ENCODE measurements at places on chromosomes 12 and 14.

DNA sequence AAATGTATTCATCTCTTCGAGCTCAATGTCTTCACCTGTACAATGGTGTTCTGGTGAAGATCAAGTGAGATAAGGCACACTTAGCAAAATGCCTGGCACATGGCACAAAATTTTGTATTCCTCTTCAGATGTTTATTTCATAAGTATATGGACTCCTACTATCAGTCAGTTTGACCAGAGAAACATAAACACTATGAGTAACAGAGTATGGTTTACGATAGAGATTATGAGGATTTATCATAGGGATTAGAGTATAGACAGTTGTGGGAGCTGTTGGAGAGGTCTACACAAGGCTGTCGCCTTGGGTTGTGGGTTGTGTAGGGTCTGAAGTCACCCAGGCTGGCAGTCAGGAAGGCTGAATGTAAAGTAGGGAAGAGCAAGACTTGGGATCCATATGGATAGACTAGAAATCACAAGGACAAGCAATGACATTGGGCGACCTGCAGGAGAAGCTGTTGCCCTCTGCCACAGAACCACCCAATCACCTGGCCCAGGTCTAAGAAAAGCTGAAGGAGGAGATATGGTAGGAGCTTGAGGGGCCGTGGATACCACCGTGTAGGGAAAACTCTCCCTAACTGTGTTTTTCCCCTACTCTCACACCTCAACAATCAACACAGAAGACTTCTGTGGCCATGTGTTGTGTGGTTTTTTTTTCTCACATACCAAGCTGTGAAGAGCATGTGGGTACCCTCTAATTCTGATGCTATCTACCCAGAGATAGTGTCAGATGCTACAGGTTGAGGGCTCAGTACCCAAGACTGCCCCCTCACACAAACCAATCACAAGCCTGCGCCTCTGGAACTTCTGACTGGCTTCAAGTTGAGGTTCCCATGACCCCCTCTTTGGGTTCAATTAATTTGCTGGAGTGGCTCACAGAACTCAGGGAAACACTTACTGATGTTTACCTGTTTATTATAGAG, 27.2 kb upstream of the RESF1 start:
- no peak for DNase-seq

GRCh38 chr14:45253754-45254310, 830 bp upstream of the MIS18BP1 start:
- peak; percentile 74 for DNase-seq

DNA sequence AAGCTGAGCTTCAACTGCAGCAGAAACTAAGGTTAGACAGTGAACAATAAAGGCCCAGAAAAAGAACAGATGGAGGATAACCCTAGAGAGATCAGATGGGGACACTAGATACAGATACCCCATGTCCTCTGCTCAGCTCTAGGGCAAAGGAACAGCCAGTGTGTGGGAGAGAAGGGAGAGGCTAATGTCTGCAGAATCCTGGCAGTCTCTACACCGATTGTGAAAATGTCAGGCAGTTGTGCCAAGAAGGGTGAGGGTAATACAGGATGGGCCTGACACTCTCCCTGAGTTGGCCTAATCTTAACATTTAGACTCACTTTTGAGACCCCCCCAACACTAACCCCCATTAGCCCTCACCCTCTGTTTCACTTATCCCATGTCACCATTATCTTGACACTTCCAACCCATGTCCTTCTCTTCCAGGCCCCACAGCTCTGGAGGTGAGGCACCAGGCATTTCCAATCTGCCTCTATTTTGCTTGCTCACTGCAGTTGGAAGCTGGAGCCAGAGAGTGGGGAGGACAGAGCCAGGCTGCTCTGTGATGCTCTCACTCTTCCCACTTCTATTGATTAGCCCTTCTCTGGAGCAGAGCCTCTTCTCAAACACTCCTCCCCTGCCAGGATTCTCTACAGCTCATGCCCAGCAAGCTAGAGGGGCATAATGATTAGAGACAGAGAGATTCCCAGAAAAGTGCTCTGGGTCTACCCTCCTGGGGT, 3.0 kb upstream of the BLOC1S1 start:
- no peak for DNase-seq

DNA sequence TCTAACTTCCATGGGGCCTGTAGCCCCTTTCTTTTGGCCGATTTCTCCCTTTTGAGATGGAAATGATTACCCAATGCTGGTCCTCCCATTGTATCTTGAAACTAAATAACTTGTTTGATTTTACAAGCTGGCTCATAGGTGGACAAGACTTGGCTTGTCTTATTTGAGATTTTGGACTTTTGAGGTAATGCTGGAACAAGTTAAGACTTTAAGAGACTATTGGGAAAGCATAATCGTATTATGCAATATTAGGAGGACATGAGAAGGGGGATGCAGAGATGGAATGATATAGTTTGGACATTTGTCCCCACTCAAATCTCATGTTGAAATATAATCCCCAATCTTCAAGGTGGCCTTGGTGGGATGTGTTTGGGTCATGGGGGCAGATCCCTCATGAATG, 49.2 kb upstream of the LYZ start:
- DNase-seq: no peak

- DNase-seq: no peak
Measured at GRCh38 chr14:25753130-25753529, 703.2 kb upstream of the STXBP6 start.

DNA sequence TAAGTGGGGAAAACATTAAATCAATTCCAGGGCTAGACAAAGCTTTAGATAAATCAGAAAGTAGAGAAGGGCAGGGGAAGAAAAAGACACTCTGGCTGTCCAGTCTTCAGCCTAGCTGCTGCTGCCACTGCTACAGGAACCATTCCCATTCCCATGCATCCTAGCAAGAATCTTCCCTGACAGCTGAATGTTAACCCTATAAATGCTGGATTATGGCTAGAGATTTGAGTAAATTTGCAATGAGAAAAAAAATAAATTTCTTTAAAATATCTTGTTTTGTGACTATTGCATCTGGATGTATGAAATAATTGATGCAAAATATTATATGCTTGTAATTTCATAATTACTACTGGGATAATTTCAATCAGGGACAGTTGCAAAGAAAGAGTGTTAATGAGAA, 15.0 kb upstream of the CDKN3 start:
- DNase-seq: no peak

DNA sequence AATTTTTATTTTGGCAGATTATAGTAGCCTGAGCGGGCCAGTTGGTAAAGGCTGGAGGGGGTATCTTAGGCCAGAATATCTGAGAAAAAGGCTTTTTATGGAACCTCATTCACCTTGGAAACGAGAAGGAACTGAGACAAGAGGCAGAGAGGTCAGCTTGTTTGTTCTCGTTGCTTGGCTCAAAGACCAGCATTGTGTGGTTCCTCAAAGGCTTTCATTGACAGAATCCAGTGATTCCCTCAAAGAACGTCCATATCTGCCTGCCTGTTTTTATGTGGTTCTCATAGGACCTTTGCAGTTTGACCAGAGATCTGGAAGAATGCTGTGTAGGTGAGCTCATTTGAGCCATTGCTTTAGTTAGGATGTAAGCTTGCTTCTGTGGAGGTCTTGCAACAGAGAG, 117.3 kb downstream of the CFAP54 start:
- no peak for DNase-seq

DNA sequence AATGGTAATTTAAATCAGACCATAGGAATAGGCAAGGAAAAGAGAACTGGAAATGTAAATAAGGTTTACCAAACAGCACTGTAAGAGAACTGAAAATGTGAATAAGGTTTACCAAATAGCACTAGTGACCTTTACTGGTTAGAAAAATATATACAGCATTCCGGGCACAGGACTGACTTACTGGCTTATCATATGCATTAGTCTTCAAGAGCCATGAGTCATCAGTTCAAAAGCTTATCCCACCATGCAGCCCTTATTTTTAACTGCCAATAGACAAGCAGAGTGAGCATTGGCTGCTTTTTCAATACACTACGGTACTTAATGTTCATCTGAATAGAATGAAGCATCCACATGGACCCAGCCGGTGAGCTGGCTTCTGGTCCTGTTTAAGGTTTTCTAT, 13.0 kb upstream of the NELL2 start:
- no peak for DNase-seq

GRCh38 chr12:16238661-16239060, 38.8 kb downstream of the SLC15A5 start:
- peak; percentile 6 for DNase-seq

- DNase-seq: peak; percentile 11
Measured at GRCh38 chr12:69341328-69341727, 6.9 kb upstream of the LYZ start.

- no peak for DNase-seq
Measured at GRCh38 chr12:28135801-28136439, 54.3 kb upstream of the CCDC91 start.

DNA sequence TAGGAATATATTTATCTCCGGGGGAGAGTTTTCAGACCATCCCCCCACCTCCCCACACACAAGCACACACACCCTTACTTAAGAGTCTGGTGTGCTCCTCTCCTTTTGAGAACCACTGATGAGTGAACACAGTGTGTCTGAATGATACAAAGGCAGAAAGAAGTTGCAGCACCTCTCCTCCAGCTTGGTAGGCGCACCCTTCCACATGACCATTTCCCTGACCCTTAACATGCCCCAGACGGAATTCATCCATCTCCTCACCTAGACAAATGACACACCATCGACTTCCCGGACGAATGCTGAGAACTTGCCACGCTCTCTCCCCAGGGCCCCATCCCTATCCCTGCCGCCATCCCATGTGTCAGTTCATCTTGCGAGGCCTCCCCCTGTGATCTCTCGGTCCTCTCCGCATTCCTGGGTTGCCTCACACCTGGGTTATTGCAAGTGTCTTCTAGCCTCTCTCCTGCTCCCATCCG, 3.9 kb downstream of the TNFRSF1A start:
- DNase-seq: no peak

DNA sequence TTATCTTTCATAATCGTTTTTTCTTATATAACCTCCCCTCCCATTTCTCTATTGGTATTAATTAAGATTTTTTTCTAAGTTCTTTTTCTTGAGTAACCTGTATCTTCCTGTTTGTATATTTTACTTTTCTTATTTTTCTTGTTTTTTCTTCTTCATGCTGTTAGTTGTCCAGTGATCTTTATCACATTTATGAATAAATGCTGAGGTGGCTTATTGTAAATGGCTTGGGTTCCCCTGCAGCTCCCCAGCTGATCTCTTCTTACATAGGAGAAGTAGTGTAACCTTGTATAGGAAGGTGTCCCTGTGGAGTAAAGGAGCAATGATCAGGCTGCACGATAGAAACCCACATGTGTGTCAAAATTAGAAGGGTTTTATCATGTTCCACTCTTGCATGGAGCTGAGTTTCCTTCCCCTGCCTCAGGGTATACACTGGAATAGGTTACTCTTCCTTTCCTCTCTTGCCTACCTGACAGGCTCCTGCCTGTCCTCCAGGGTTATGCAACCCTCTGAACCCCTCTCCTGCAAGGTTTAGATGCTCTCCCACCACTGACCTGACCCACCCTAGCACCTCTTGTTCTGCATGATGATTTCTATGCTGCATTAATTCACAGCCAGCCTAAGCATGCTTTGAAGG, 334.8 kb upstream of the RGS6 start:
- DNase-seq: no peak

- DNase-seq: peak; percentile 7
Measured at GRCh38 chr12:107635139-107635538, 50.5 kb upstream of the PWP1 start.

- DNase-seq: peak; percentile 63
Measured at GRCh38 chr12:55955800-55956508, 9.9 kb downstream of the PMEL start.

DNA sequence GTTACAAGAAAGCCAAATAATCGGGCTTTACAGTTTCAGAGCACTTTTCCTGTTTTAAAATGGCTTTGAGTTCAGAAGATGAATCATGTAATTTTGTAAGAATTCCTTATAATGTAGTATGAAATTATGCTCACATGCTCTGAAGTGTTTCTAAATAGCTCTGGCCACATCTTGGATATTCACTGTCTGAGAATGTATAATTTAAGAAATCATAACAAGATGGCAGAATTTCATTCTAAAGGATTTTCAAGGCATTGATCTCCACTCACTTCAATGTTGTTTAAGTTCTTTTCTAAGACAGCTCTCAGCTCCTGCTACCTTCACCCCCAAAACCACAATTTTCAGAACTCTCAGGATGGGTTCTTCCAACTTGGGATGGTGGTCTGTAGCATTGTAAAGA, 180.1 kb downstream of the DACT1 start:
- DNase-seq: peak; percentile 66

All from EH (cell line).